ENCODE measurements at places on chromosomes 1 and 21.

DNA sequence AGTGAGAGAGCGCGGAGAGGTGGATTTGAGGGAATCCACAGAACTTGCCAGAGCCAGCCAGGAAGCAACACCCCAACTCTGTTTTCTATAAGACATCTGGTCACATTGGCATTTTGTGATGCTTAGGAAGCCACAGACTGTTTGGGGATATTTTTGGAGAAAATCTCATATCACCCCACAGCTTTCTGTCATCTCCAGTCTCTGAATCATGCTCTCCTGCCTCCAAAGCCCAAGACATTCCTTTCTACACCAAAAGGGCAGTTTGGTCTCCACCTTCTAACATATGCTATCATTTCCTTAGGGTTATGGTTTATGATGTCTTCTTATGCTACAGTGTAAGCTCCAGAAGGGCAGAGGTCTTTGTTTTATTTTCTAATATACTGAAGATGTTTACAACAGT lies 14.4 kb upstream of the BCL10 start:
- DNase-seq = no peak

DNA sequence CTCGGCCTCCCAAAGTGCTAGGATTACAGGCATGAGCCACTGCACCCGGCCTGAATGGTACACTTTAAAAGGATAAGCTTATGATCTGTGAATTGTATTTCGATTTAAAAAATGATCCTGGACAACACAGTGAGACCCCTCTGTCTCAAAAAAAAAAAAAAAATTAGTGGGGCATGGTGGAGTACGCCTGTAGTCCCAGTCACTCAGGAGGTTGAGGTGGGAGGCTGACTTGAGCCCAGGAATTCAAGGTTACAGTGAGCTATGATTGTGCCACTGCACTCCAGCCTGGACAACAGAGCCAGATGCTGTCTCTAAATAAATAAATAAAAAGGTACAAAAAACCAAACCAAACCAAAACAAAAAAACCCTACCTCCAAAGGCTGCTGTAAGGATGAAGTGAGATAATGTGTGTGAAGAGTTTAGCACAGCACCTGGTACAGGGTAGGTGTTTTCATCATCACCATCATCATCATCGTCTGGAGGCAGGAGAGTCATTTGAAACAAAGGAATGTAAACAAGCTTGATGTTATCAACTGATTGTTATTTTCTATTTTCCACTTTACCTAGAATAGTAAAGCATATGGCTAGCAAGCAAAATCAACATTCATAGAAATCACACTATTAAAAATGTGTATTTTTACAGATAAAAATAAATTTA lies 22.5 kb upstream of the HTR1D start:
- DNase-seq = no peak

DNA sequence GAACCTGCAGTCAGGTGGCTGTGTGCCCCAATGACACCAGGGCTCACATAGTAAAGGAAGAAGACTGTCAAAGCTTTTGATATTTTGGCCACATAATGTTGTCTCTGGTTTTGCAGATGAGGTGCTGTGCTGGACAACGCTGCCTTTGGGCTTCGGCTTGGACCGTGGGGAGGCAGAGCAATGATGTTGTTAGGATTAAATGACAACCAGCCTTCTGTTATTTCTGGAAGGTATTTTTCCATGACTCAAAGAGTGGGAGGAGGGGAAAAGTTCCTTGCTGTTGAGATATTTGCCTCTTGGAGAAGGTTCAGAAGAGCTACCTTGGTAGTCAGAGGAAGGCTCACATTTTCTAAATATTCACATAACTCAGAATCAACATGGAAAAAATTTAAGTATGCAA lies 187.3 kb upstream of the GALNT2 start:
- DNase-seq = no peak

DNA sequence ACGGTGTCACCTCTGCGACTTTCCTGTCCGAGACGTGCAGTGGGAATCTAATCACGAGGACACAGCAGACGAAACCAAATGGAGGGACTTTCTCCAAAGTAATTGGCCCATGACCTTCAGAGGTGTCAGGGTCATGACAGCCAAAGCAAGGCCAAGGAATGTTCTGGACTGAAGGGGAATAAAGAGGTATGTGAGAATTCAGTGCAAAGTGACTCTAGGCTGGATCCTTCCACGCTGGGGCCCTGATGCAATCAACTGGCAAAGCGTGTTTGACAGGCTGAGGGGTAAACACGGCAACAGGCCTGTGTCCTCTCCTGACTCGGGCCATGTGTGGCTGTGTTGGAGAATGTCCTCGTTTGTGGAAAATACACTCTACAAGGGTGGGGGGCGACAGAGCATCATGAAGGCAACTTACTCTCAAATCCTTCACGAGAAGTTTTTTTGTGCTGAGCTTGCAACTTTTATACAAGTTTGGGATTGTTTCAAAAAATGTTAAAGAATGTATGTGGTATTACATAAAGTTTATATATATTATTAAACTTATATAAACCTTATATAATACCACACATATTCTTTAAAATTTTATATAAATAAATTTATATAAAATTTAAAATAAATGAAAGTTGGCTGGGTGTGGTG lies 1.7 kb downstream of the CFAP74 start:
- no peak for DNase-seq

- no peak for DNase-seq
Measured at GRCh38 chr1:33080373-33080772, 580 bp upstream of the AZIN2 start.

All from dermis blood vessel endothelial cell (primary cell).